Fibroblast of the aortic adventitia (primary cell): ENCODE measurements at places on chromosomes 16 and 17. TPM values are rescaled to one million over a fixed set of nuclear protein-coding genes. Genes with fewer than 3 reads are reported as not detected.

GRCh38 chr17:80125656-80126448 lies 21.1 kb downstream of the EIF4A3 start:
- DNase-seq, result peak; percentile 96

DNA sequence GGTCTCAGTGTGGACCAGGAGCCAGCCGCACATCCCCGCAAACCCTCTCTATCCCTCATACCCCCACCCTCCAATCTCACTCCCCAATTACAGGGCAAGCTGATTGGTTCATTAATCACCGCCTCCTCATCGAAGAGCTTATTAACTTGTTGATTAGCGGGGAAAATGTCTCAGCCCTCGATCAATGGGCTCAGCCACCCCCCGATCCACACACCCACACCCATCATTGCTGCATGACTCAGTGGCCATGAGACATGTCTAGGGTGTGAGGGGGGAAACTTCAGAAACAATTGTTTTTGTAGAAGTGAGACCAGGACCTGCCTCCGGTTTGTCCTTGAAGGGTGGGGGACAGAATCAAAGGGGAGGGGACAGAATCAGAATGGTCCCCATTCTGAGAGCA lies 2.5 kb upstream of the PYY start:
- DNase-seq, result no peak

DNA sequence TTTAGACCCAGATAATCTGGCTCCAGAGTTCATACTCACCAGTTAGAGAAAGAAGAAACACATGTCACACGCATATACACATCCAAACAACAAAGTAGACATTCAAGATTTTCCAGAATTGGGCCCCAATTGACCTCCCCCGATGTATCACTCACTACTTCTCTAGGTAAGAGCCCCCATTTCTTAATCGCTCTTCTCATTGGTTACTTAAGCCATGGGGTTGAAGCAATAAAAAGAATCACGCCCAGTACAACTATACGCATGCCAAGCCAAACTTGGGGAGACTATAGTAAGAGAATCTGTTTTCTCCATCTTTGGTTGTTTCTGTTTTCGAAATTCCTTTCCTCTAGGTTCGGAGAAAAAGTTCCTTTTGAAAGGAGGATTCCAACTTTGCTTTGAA lies 565 bp downstream of the DDX52 start:
- peak; percentile 48 for DNase-seq

GRCh38 chr16:88298833-88299745 lies 83.7 kb upstream of the ZNF469 start:
- DNase-seq, result peak; percentile 28

Gene TBC1D3H
- total RNA-seq, result not detected in 2 replicates

Gene AOC2
- total RNA-seq, result 0.25 and 0.72 TPM in 2 replicates

Gene TMED6
- total RNA-seq, result 0.36 TPM in 1 of 2 replicates, not detected in the other

DNA sequence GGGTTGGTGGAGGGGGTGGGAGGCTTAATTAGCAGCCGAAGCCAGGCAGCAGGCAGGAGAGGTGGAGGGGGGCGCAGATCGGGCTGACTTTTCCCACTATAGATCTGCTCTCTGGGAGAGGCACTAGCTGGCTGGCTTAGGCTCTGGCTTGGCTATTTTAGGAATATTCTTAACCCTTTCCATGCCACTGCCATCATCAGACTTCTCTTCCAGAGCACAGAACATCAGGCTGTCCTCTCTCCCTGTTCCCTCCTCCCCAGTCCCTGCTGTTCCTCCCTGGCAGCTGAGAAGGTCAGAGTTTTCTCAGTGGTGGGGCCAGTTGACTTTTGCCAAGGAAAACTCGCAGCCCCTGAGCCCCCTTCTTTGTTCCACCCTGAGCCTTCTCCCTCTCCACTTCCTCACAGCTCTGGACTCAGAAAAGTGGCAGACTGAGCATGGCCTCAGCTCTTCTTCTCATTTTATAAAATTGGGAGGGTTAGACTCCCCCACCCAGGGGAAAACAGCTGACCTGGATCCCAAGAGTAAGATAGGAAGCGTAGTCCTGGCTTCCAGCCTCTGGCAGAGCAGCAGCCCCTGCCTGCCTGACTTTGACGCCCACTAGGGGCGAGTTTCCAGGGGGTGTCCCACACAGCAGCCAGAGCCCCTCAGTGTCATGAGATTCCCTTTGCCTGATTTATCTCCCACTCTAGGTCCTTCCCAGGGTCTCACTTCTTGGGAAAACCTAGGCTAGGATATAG lies 9.9 kb upstream of the C1QL1 start:
- no peak for DNase-seq

DNA sequence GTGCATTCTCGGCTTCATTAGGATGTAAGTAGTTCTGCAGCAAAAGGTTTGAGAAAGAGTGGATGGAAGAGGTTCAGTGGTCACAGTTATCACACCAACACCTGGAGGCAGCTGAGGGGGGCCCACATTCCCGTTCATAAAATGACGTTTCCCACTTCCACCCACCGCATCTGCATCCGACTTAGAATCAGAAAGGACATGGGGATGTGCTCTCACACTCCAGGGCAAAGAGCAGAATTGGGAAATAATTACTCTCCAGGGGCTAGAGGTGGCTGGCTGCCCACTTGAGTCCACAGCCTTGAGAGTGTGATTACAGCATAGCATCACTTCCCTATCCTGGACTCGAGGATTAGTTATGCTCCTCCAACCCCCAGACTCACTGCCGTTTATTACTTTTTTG lies 122.0 kb downstream of the CPPED1 start:
- DNase-seq, result peak; percentile 1

GRCh38 chr16:57367116-57367752 lies 5.1 kb upstream of the CX3CL1 start:
- peak; percentile 42 for DNase-seq

GRCh38 chr16:65312071-65312470 lies 190.2 kb upstream of the CDH11 start:
- DNase-seq, result peak; percentile 53

DNA sequence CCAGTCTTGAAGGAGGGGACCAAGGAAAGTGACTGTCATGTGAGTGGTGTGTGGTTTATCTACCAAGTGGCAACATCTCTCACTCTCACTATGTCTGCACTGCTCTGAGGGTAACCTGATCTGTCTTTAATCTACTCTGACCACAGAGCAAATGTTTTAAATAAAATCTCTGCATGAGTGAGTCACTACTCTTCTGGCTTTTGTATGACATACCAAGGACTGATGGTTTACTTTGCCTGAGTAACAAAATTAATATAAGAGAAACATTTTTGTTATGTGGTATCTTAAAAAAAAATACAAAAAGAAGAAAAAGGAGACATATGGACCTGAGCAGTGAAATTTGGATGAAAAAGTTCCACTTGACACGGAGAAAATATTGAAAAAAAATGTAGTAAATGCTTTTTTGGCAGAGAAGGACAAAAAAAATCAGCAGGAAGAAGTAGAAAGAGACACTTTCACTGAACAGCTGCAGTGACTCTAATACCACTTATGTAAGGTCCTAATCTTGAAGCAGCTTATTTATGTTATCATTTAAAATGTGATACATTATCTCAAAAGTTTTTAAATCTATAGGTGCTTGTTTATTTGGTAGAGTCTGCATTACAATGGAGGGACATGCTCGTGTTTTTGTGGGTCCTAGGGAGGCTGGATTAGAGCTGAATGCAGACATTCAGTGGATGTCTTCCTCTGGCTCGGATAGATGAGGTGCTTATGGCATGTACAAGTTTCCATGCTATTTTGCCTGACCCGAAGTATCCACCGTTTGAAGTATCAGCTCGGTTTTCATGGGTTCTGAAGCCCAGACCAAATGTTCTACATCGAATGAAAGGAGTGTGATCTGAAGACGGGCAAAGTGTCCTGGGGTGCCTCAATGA lies 240.7 kb downstream of the MAP2K6 start:
- DNase-seq, result peak; percentile 92

Gene GPR179
- under 0.01 TPM in 2 replicates for total RNA-seq

GRCh38 chr16:72848759-72849664 lies 198.9 kb downstream of the ZFHX3 start:
- peak; percentile 96 for DNase-seq
